ENCODE measurements at places on chromosomes 1 and 21. TPM values are rescaled to one million over a fixed set of nuclear protein-coding genes. Genes with fewer than 3 reads are reported as not detected.

Gene TAL1
- total RNA-seq = 3.1 TPM

Gene RAB4A
- 36.6 TPM for total RNA-seq

Gene TRAF3IP3
- 6.7 TPM for total RNA-seq

DNA sequence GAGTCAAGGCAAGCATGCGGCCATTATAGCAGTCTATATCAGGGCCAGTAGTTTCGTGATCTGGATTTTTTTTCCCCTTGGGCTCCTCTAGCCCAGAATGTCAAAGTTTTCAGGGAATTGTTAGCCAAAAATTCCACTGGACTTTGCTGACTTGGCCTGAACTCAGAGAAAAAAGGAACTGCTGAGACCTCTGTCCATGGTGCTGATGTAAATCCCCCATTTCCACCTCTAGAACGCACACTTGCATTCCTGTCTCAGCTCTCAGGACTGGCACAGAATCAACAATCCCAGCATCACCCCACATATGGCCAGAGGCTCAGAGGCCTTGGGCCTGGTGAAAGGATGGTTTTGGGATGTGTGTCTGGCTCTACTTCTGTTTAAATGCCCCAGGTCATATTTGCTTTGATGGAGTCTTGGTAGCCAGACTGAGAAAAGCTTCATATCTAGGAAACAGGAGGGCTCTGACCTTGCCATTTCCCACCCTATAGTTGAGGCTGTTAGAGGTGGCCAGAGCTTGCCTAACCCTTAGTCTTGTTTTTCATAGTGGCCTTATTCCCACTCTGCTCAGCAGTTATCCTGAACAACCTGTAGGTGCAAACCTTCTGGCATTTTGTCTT is 16.9 kb upstream of the EFCAB14 start:
- peak; percentile 57 for DNase-seq

DNA sequence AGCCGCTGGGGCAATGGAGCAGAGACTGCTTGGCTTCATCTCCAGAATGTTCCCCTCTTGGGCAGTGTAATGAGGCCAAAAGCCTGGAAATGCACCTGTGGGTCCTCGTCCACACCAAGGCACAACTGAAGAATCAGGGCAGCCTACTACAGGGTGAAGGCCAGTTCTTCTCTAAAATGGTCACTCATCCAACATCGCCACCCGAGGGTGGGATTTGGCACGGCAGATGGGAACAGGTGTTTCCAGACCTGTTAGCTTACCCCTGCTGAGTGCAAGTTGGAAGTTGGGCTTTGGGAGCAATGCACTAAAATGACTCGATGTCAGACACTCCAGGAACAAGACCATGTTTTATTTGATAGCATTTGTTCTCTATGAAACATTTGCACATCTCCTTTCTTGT is 543.7 kb downstream of the NPHP4 start:
- no peak for DNase-seq

DNA sequence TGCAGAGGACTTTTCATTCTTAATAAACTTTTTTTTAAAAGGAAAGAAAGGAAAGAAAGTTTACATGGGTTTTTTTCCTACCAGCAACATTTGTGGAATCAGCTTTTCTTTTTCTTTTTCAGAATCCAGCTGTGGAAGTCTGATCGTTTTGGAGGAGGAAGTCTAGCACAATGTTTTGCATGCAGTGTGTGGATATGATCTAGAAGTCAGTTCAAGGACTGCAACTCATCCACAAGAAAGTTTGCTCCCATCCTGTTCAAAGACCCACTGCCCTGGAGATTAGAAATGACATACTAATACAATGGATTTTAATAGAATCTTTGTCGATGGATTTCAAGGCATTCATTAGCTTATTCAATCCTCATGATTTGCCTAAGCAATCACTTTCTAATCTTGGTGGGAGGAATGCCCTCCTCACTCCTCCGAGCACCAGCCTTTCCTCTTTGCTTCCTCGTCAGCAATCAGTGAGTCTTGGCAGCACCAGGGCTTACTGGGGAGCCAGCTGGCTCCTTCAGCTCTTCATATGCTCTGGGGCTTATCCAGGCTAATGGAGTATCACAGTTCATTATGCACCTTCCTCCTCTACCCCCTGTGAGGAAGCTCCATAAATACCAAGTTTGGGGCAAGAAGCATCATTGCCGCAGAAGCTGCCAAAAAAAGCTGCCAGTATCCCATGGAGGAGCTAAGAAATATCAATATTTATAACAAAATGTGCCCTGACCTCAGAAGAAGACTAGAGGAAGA is 392.3 kb upstream of the PKN2 start:
- DNase-seq = no peak

Measured in umbilical cord (tissue), 2 donors.